ENCODE measurements at places on chromosomes 6 and 20. TPM values are rescaled to one million over a fixed set of nuclear protein-coding genes. Genes with fewer than 3 reads are reported as not detected.

PDCD2 gene
- total RNA-seq = 116 TPM

GNMT gene
- total RNA-seq = 1.8 TPM

METTL24 gene
- total RNA-seq = 0.44 TPM

KIF6 gene
- 0.65 TPM for total RNA-seq

SLC32A1 gene
- total RNA-seq = 0.33 TPM

SMPDL3A gene
- total RNA-seq = 3.5 TPM

WFDC5 gene
- not detected for total RNA-seq

CGA gene
- not detected for total RNA-seq

RAET1E gene
- total RNA-seq = not detected

SDCBP2 gene
- total RNA-seq = 3.6 TPM

C6orf132 gene
- total RNA-seq = 64.0 TPM

SUPT3H gene
- total RNA-seq = 25.0 TPM

TAGAP gene
- total RNA-seq = not detected

PPP1R14C gene
- total RNA-seq = 0.61 TPM

CAGE1 gene
- 0.09 TPM for total RNA-seq

SLC35D3 gene
- total RNA-seq = 0.57 TPM

SLC22A2 gene
- total RNA-seq = 1.4 TPM
